Caco-2 (cell line): ENCODE measurements at places on chromosomes 11 and 22. TPM values are rescaled to one million over a fixed set of nuclear protein-coding genes. Genes with fewer than 3 reads are reported as not detected.

GRCh38 chr11:131670876-131671275, 300.5 kb downstream of the NTM start:
- no peak overlapping the region for H3K27ac ChIP-seq
- no peaks in the 10 kb centered on the region for H3K27me3 ChIP-seq
- H3K36me3 ChIP-seq: no peaks in the 10 kb centered on the region
- no peaks in the 10 kb centered on the region for H3K4me1 ChIP-seq
- H3K4me3 ChIP-seq: no peak overlapping the region

DNA sequence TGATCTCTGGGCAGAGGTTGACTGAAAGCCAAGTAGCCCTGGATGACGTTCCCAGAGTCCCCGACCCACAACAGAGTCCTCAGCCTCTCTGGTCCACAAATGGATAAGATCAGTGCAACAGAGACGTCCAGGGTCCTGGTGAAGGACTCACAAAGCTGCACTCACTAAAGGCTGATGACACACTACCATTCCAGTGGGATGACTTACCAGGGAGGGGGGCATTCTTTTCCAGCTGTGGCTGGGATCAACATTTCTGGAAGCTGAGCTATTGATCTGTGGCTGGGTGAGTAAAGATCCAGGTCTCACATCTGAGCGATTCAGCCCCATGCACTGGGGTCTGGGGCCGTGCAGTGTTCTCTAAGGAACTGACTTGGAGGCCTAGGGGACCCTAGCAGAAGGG, 296.2 kb downstream of the NTM start:
- DNase-seq: no peak
- no peaks in the 10 kb centered on the region for H3K4me1 ChIP-seq
- H3K36me3 ChIP-seq: no peaks in the 10 kb centered on the region
- no peak overlapping the region for H3K27ac ChIP-seq
- H3K27me3 ChIP-seq: no peaks in the 10 kb centered on the region

DNA sequence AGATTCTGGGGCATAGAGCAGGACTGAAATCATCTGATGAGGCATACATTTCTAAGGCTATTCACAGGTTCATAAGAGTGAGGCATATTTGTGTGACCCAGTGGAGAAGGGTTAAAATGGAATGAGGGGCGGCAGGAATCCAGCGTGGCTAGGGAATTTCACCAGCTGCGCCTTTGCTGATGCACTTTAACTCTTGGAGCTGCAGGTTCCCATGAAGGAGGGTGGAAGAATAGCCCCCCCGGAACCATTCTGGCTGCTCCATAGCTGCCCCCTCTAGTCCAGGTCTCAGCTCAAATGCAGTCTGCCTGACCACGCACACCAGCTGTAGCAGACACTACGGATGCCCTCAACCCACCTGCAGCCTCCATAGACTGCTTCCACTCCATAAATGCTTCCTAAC, 31.5 kb downstream of the TENM4 start:
- no peaks in the 10 kb centered on the region for H3K27me3 ChIP-seq
- H3K27ac ChIP-seq: no peak overlapping the region
- H3K4me1 ChIP-seq: no peaks in the 10 kb centered on the region
- no peaks in the 10 kb centered on the region for H3K36me3 ChIP-seq
- H3K4me3 ChIP-seq: no peak overlapping the region

- no peak for DNase-seq
- no peak overlapping the region for H3K4me3 ChIP-seq
- H3K4me1 ChIP-seq: no peaks in the 10 kb centered on the region
- H3K27ac ChIP-seq: no peak overlapping the region
- H3K27me3 ChIP-seq: no peaks in the 10 kb centered on the region
Observed at GRCh38 chr11:104841185-104841584, 57.1 kb downstream of the CASP12 start.

PUS3 gene
- 19.9 and 22.4 TPM in 2 replicates for total RNA-seq

- no peak overlapping the region for H3K4me3 ChIP-seq
- no peak overlapping the region for H3K27ac ChIP-seq
- no peak for DNase-seq
- no peaks in the 10 kb centered on the region for H3K27me3 ChIP-seq
- H3K4me1 ChIP-seq: peaks cover 6% of the 10 kb centered on the region; the same call in 1 of the 2 replicates
- H3K36me3 ChIP-seq: no peaks in the 10 kb centered on the region
Observed at GRCh38 chr22:37461961-37462360, 24.2 kb downstream of the MFNG start.

DNA sequence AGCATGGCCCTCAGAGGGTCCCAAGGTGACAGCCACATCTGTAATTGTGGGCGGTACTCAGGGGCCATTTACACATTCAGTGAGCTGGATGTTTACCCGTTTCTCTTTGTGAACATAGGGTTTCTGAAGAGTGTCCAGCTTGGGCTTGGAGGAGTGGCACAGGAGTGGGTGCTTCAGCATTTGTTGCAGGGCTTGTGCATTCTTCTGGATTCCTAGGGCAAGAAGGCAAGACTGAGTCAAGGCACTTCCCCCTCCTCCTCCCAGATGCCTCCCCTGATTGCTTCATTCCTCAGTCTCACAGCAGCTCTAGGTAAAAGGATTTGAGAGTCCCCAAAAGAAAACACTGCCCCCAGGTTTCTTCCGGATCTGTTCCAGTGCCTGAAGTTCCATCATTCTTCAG, 95.4 kb downstream of the RNF169 start:
- H3K4me1 ChIP-seq: peaks cover 8% of the 10 kb centered on the region
- no peaks in the 10 kb centered on the region; the same call in none of the 2 replicates for H3K36me3 ChIP-seq
- H3K27ac ChIP-seq: no peak overlapping the region
- H3K4me3 ChIP-seq: no peak overlapping the region
- no peak for DNase-seq

TYR gene
- not detected in 2 replicates for total RNA-seq

DNA sequence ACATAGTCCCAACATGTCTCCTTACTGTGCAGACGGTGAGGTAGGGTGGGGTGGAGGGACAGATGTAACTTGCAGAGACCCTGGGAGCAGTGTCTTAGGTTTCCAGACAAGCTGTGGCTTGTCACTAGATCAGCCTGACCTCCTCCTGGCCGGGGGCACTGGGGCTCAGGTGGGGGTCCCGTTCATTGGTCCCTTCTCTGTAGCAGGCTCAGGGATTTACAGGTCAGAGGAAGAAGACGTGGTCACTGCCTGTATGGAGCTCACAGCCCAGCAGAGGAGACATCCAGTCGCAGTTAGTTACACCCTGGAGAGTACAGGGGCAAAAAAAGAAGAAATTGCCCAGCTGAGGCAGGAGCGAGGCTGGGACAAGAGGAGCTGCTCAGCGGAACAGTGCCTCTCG, 22.0 kb upstream of the TUB start:
- no peak overlapping the region for H3K27ac ChIP-seq
- DNase-seq: no peak
- H3K4me1 ChIP-seq: no peaks in the 10 kb centered on the region; the same call in 1 of the 2 replicates
- H3K27me3 ChIP-seq: no peaks in the 10 kb centered on the region
- H3K4me3 ChIP-seq: no peak overlapping the region
- no peaks in the 10 kb centered on the region for H3K36me3 ChIP-seq

DNAJB13 gene
- total RNA-seq: 0.52 TPM in 1 of 2 replicates, not detected in the other

GRCh38 chr11:47406896-47407745, 1.3 kb upstream of the SLC39A13 start:
- peaks cover 9% of the 10 kb centered on the region; the same call in 1 of the 2 replicates for H3K4me1 ChIP-seq
- H3K27me3 ChIP-seq: no peaks in the 10 kb centered on the region
- H3K36me3 ChIP-seq: no peaks in the 10 kb centered on the region
- H3K27ac ChIP-seq: peak overlapping the region; percentile 82
- peak; percentile 40 for DNase-seq

CARD10 gene
- total RNA-seq: 26.5 and 31.7 TPM in 2 replicates

- H3K4me3 ChIP-seq: peak overlapping the region; percentile 50
- H3K36me3 ChIP-seq: no peaks in the 10 kb centered on the region
- H3K27me3 ChIP-seq: peaks cover 14% of the 10 kb centered on the region
- DNase-seq: no peak
Observed at GRCh38 chr11:67022341-67022933, 497 bp upstream of the SYT12 start.

DNA sequence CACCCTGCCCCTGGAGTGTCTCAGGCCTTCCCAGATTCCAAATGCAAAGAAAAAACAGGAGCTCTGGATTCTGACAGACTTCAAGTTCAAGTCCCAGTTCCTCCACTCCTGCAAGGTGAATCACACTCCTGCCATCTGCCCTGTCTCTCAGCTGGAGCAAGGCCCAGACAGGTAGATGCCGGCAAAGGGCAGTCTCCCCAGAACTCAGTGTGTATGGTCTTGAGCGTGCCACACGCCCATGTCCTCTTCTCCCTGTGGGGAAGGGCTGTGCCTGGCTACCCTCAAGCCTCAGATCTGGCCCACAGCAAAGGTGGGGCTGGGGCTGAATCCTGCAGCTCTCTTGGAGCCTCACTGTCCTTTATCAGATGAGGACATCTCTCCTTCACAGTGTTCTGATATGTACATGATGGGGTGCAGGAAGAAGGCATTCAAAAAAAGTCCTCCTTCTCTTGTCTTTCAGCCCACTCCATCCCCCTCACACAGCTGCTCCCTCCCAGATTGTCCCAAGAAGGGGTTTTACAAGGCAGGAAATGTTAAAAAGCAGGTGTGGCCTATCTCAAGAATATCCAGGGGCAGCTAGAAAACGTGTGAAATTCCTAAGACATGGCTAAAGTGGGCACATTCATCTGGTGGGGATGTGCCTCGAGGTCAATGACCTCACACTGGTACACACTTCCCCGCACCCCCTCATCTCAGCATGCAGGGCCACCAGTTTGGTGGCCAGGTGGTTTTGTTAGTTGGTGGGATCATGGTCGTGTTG, 27.7 kb upstream of the ARFGAP3 start:
- peaks cover 18% of the 10 kb centered on the region for H3K4me1 ChIP-seq
- H3K27ac ChIP-seq: no peak overlapping the region
- H3K27me3 ChIP-seq: no peaks in the 10 kb centered on the region
- DNase-seq: no peak
- H3K36me3 ChIP-seq: peaks cover 4% of the 10 kb centered on the region

- no peaks in the 10 kb centered on the region for H3K36me3 ChIP-seq
- no peaks in the 10 kb centered on the region for H3K27me3 ChIP-seq
- H3K4me1 ChIP-seq: peaks cover 56% of the 10 kb centered on the region
- H3K4me3 ChIP-seq: peak overlapping the region; percentile 39
- H3K27ac ChIP-seq: peak overlapping the region; percentile 90
Observed at GRCh38 chr11:65381716-65382032, 772 bp downstream of the SLC25A45 start.

DNA sequence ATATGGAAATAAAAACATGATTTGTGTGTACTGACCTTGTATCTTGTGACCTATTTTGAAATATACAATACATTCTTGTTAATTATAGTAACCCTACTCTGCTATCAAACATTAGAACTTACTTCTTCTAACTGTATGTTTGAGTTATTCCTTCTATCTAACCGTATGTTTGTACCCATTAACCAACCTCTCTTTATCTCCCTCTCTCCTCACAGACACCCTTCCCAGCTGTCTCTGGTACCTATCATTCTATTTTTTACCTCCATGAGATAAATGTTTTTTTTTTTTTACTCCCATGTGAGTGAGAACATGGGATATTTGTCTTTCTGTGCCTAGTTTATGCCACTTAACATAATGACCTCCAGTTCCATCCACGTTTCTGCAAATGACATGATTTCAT, 128.7 kb downstream of the DDX10 start:
- H3K4me1 ChIP-seq: peaks cover 12% of the 10 kb centered on the region
- no peaks in the 10 kb centered on the region for H3K27me3 ChIP-seq
- H3K36me3 ChIP-seq: no peaks in the 10 kb centered on the region

DNA sequence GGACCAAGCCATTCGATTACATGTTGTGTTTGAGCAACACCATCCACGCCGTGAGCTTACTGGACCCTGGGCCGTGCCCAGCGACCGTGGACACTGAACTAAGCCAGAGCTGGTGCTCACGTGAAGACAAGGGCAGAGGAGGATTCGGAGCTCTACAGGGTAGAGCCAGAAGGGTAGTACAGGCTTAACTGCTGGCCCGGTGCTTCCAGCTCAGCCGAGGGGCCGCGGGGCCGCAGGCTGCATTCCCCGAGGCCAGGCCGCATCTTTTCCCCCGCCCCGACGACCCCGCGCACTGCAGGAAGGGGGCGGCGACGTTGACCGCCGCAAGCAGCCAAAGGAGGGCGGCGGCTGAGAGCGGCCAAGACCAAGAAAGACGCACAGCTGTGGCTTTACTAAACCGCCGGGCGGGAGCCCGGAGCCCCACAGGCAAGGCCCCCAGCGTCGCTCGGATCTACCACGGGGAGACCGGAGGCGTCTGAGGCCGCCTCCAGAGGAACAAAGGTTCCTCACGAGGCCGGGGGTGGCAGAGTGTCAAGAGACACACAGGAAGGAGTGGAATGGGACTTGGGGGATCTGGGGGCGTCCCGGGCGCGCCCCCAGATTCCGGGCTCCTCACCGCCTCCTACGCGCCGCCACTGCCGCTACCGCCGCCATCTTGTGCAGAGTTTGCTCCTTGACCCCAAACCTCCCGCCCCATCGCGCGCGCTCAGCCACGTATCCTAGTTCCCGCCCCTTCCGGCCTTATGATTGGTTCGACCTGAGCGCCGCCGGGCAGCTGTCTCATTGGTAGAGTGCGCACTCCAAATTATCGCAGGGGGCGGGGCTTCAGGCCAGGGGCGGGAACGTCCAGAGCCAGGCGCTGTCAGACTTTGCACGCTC, at the start of gene GANAB:
Gene GANAB, minus strand, starts transcription at position 668 of the 879 bp plus-strand sequence. Its CDS starts 14 bp downstream, at position 654.
- H3K4me3 ChIP-seq: peak within 1 kb of the TSS; percentile 66
- peak within 1 kb of the TSS; percentile 91 for H3K27ac ChIP-seq
- H3K27me3 ChIP-seq: no peaks in the 10 kb centered on the region
- H3K36me3 ChIP-seq: peaks cover 5% of the 10 kb centered on the region
- DNase-seq: peak; percentile 99
- peaks cover 17% of the 10 kb centered on the region for H3K4me1 ChIP-seq

F2 gene
- 51.8 and 60.0 TPM in 2 replicates for total RNA-seq

DNA sequence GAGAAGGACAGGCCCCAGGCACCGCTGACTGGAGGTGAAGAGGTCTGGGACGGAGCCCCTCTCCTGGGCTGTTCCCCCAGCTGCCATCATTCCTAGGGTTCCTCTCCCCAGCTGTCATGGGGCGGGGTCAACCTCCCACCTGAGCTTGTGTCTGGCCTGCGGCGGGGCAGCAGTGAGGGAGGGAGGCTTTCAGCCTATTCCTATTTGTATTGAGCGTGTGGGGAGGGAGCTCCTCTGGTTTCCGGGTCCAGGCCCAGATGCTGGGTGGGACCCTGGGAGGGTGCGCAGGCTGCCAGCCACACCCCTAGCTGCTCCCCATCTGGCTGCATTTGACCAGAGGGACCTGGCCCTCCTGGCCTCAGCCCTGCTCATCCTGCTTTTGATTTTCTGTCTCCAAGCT, 13.7 kb downstream of the TSPAN4 start:
- DNase-seq: no peak
- H3K36me3 ChIP-seq: no peaks in the 10 kb centered on the region; the same call in 1 of the 2 replicates
- no peaks in the 10 kb centered on the region; the same call in 1 of the 2 replicates for H3K4me1 ChIP-seq
- no peaks in the 10 kb centered on the region for H3K27me3 ChIP-seq

DNA sequence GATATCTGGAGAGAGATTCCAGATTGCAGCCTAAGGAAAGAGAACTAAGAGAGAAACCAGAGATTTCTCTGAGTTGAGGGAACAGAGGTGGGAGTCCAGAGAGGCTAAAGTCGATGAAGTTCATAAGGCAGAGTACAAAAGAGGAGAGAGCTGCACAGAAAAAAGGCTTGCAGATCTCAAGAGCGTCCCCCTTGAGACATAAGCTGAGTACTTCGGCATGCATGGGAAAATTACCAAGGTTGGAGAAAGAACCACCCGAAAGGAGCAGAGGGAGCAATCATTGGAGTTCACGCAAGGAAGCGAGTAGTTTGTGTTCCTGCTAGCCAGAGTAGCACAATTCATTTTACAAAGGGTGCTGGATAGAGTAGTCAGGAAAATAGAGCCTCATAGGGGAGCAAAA, 293.5 kb downstream of the TMEM135 start:
- no peaks in the 10 kb centered on the region for H3K4me1 ChIP-seq
- no peak for DNase-seq
- no peaks in the 10 kb centered on the region for H3K27me3 ChIP-seq
- H3K4me3 ChIP-seq: no peak overlapping the region

DENND6B gene
- 3.4 and 5.5 TPM in 2 replicates for total RNA-seq

CASP5 gene
- total RNA-seq: 1.4 and 1.5 TPM in 2 replicates
